ENCODE measurements at places on chromosomes 7 and 10.

DNA sequence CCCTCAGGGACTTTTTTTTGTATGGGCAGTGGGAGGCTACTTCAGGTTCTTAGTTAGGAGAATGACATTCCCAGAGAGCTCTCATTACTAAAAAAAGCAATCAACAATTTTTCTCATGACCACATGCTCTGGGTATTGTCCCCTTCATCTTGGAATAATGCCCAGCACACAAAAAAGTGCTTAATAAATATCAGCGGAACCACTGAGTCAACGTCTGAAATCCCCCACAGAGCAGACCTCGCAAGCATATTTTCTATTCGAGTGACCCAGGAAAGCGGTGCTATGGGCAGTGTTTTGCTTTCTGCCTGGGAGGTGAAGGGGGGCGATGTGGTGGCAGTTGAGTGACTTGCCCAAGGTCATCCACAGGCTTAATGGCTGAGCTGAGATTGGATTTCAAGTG is 493.4 kb upstream of the ZMIZ1 start:
- DNase-seq, result no peak

GRCh38 chr7:105759670-105760550 is 116.5 kb downstream of the ATXN7L1 start:
- no peak for DNase-seq

DNA sequence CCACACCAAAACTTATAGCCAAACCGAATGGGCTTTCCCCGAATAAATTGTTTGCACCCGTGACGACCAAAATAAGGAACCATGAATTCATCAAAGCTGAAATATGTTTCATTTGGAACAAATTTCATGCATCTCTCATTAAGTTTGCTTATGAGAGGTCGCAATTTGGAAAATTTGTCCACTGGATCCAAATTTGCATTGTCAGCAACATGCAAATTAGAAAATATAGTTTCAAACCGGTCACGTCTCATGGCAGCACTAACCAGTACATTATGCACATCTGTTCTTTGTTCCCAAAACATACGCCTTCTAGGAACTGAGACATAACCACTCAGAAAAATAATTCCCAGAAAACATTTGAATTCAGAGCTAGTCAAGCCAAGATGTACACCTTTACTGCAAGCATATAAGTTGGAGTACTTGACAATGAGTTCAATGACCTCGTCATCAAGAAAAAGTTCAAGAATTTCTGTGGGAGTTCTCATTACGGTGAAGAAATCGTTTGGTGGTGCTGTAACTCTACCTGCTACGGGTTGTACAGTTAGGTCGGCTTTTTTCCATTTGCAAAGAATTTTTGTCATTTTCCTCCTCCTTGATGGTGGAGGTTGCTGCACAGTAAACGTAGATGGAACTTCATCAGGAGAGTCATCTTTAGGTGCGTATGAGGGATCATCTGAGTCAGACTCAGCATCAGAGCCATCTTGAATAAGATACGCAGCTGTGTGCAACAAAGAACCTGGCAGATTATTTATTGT is 22.5 kb downstream of the ERCC6 start:
- no peak for DNase-seq

DNA sequence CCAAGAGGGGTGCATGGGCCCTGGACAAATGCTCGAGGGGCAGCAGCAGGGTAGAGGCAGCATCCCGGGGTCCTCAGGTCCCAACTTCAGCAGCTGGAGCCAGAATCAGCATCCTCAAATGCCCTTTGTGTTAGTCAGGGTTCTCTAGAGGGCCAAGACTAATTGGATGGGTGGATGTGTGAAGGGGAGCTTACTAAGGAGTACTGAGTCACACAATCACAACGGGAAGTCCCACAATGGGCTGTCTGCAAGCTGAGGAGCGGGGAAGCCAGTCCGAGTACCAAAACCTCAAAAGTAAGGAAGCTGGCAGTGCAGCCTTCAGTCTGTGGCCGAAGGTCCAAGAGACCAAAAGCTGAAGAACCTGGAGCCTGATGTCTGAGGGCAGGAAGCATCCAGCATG is 162.9 kb upstream of the TCERG1L start:
- no peak for DNase-seq

GRCh38 chr10:118405928-118406327 is 63.8 kb upstream of the FAM204A start:
- no peak for DNase-seq

DNA sequence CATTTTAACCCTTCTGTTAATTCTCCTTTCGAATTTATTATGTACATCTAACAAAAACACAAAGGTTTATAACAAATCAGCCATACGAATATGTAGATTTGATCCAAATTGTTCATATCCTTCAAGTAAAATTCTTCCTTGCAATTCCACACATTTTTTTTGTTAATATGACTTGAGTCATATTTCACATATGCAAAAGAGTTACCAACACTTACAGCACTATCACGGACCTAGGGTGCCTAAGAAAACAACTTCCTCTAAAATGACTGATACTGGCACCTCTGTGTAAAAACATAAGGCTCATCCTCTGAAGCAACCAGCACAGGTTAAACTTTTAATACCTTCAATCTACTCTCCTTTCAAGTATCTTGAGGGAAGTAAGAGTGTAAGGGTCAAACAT is 451.8 kb downstream of the SEMA3D start:
- no peak for DNase-seq
